ENCODE measurements at places on chromosomes 5 and 9. TPM values are rescaled to one million over a fixed set of nuclear protein-coding genes. Genes with fewer than 3 reads are reported as not detected.
A peak's percentile ranks its signal among the peaks of the same experiment; 100 is the strongest.

GRCh38 chr5:45252978-45253377 is 443.2 kb downstream of the HCN1 start:
- H3K36me3 ChIP-seq: no peaks in the 10 kb centered on the region
- no peaks in the 10 kb centered on the region for H3K4me1 ChIP-seq

GRCh38 chr9:80156756-80157472 is 585.1 kb downstream of the TLE4 start:
- no peaks in the 10 kb centered on the region for H3K36me3 ChIP-seq
- no peaks in the 10 kb centered on the region for H3K4me1 ChIP-seq
- H3K27me3 ChIP-seq: peaks cover 2% of the 10 kb centered on the region
- no peak for DNase-seq
- no peak overlapping the region for H3K27ac ChIP-seq

DNA sequence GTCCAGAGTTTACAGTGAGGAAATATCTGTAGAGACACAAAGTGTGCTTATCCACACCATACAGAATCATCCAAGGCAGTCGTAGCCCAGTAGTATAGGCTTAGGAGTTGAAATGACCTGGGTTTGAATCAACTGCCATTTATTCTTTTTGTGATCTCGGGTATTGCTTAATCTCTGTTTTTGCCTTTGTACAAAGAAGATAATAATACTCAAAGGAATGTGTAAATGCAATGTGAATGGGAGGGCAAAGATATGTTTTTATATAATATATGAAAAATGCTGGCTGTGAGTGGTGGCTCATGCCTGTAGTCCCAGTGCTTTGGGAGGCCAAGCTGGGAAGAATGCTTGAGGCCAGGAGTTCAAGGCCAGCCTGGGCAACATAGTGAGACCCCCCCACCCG is 141.1 kb downstream of the SPATA31D1 start:
- H3K27ac ChIP-seq: no peak overlapping the region
- no peaks in the 10 kb centered on the region for H3K36me3 ChIP-seq
- H3K27me3 ChIP-seq: no peaks in the 10 kb centered on the region
- DNase-seq: no peak
- H3K4me1 ChIP-seq: no peaks in the 10 kb centered on the region
- no peak overlapping the region for H3K4me3 ChIP-seq

DNA sequence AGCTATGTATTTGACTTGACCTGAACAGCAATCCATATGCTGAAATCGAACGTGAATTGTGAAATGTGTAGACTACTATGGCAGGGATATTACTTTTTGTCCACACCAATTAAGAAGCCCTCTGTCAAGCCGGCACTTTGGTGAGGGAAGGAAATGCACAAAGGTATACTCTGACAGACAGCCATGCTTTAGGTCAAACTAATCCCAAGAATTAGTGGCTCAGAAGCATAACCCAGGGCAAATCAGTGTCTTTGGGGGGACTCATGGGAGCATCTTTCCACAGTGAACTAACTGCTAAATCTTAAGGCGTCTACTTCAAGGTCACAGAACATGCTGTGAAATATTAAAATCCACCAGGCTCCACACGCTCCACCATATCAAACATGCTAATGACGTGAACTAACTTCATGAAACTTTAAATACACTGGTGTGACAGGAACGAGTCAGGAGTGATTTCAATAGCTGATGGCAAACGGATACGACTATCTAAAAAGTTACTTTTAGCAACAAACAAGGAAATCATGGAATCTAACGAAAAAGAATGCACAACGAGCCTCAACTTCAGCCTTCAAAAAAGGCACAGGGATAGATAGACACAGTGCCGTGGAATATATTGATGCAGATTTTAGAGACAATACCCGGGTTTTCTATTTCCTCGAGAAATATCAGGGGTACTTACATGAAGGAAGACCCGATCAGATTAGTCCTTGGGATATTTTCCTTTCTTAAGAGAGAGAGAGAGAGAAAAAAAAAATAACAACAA is 527 bp downstream of the MEF2C start:
- no peaks in the 10 kb centered on the region for H3K36me3 ChIP-seq
- no peak for DNase-seq
- H3K4me1 ChIP-seq: peaks cover 21% of the 10 kb centered on the region
- no peak overlapping the region for H3K27ac ChIP-seq
- peaks cover 52% of the 10 kb centered on the region for H3K27me3 ChIP-seq

DNA sequence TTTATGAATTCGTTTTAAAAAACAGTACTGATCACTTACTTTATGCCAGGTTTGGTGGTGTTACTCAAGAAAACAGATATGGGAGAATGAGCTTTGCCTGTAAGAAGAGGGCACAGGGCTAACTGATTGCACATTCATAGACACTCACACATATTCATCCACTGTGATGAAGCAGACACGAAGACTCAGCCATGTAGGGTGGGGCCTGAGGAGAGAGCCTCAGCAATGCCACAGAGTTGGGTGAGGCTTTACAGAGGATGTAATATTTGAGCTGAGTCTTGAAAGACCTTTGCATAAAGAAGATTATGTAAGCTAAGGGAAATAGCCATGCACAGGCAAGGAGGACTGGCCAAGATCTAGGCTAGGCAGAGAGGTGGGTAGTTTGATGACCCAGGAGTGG is 472.8 kb downstream of the PSAT1 start:
- no peak for DNase-seq
- no peak overlapping the region for H3K4me3 ChIP-seq
- no peaks in the 10 kb centered on the region for H3K4me1 ChIP-seq
- no peaks in the 10 kb centered on the region for H3K27me3 ChIP-seq

DNA sequence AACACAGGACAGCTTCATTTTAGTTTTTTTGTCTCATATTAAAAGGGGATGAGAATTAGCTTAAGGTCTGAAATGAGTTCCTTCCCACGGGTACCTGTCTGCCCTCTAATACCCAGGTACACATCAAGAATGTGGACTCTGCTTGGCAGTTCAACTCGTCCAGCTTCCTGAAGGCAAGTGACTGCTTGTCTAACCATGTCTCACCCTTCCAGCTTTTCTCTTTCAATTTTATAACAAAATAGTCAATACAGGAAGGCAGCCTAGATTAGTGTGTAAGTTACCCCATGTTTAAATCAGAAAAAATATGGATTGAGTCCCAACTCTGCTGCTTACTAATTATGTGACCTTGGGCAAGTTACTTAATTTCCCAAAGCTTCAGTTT is 50.5 kb upstream of the C5orf46 start:
- no peaks in the 10 kb centered on the region for H3K36me3 ChIP-seq
- H3K27me3 ChIP-seq: no peaks in the 10 kb centered on the region
- no peaks in the 10 kb centered on the region for H3K4me1 ChIP-seq
- no peak for DNase-seq
- no peak overlapping the region for H3K4me3 ChIP-seq
- H3K27ac ChIP-seq: no peak overlapping the region

DNA sequence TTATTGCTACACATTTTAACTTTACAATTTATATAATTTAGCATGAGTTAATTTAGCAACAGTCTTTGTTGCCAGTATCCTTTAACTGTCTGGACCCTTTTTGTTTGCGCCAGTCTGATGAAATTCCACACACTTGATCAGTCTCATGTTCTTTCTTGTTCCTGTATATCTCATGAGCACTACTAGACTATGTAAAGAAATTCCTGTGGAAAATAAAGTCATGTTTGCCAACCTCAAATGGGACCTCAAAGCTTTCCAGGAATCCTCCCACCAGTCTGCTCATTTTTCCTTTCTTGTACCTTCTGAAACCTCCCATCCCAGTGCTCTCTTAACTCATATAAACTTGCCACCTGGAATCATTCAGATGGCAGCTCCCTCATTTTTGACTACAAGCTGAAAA is 8.0 kb downstream of the DMXL1 start:
- DNase-seq: no peak
- peaks cover 56% of the 10 kb centered on the region for H3K4me1 ChIP-seq
- no peaks in the 10 kb centered on the region for H3K27me3 ChIP-seq

- no peaks in the 10 kb centered on the region for H3K36me3 ChIP-seq
- H3K4me1 ChIP-seq: peaks cover 7% of the 10 kb centered on the region
- no peak overlapping the region for H3K27ac ChIP-seq
- H3K27me3 ChIP-seq: peaks cover 2% of the 10 kb centered on the region
Observed at GRCh38 chr9:522190-522589, 307.5 kb downstream of the DOCK8 start.

- H3K4me3 ChIP-seq: no peak overlapping the region
- no peaks in the 10 kb centered on the region for H3K27me3 ChIP-seq
- H3K36me3 ChIP-seq: peaks cover 32% of the 10 kb centered on the region
- no peak overlapping the region for H3K27ac ChIP-seq
Observed at GRCh38 chr5:128163991-128164390, 80.4 kb downstream of the SLC12A2 start.

- no peaks in the 10 kb centered on the region for H3K36me3 ChIP-seq
- no peak for DNase-seq
- H3K27ac ChIP-seq: no peak overlapping the region
- H3K27me3 ChIP-seq: no peaks in the 10 kb centered on the region
- H3K4me3 ChIP-seq: no peak overlapping the region
- H3K4me1 ChIP-seq: no peaks in the 10 kb centered on the region
Observed at GRCh38 chr5:16120579-16120978, 59.0 kb downstream of the MARCHF11 start.

- H3K36me3 ChIP-seq: peaks cover 16% of the 10 kb centered on the region
- peaks cover 2% of the 10 kb centered on the region for H3K27me3 ChIP-seq
- H3K4me3 ChIP-seq: peak overlapping the region; percentile 84
- peak overlapping the region; percentile 93 for H3K27ac ChIP-seq
- peaks cover 14% of the 10 kb centered on the region for H3K4me1 ChIP-seq
Observed at GRCh38 chr9:128159522-128159783, 612 bp upstream of the BBLN start.

GRCh38 chr9:36676778-36677485 is 104.2 kb downstream of the MELK start:
- H3K27me3 ChIP-seq: no peaks in the 10 kb centered on the region
- peak overlapping the region; percentile 9 for H3K27ac ChIP-seq
- no peak overlapping the region for H3K4me3 ChIP-seq
- DNase-seq: no peak
- H3K36me3 ChIP-seq: peaks cover 40% of the 10 kb centered on the region

GRCh38 chr5:144254552-144254951 is 83.9 kb downstream of the KCTD16 start:
- H3K27me3 ChIP-seq: peaks cover 2% of the 10 kb centered on the region
- no peaks in the 10 kb centered on the region for H3K36me3 ChIP-seq
- DNase-seq: no peak
- H3K27ac ChIP-seq: no peak overlapping the region

DNA sequence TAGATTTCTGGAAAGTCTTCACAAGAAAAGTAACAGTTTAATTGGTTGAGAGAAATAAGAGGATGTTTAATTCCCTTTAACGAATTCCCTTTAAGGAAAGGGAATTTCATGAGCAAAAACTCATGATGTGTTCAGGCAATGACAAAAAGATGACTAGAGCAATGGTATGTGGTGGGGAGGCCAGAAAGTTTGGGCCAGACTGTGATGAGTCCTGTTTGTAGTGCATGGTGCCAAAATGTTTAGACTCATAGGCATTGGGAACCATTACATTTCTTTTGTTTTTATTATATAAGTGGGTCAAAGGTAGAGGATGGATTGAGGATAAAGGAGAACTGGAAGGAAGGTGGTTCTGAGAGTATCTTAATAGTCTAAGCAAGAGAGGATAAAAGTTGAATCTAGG is 10.9 kb downstream of the CNTRL start:
- DNase-seq: no peak
- H3K27ac ChIP-seq: no peak overlapping the region
- no peak overlapping the region for H3K4me3 ChIP-seq

DNA sequence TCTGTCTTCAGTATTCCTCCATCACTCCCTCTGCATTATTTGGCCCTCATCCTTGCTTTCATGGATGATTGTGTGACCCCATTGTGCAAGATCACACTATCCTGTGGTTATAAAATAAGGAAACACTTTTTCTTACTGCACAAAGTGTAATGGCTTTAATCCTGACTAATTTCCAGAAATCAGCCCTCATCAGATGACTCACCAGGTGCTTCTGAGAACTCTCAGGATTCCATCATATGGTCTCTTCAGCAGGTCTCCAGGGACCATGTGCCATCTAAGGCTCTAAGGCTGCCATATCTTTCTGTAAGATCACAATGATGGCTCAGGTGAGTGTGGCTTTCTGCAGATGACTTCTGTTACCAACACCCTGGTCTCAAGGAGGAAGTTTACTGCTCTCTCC is 27.3 kb upstream of the FER start:
- H3K4me3 ChIP-seq: no peak overlapping the region
- no peaks in the 10 kb centered on the region for H3K4me1 ChIP-seq
- H3K36me3 ChIP-seq: no peaks in the 10 kb centered on the region
- no peak for DNase-seq
- peaks cover 46% of the 10 kb centered on the region for H3K27me3 ChIP-seq

- H3K27me3 ChIP-seq: peaks cover 6% of the 10 kb centered on the region
- peaks cover 20% of the 10 kb centered on the region for H3K4me1 ChIP-seq
- no peaks in the 10 kb centered on the region for H3K36me3 ChIP-seq
- no peak overlapping the region for H3K27ac ChIP-seq
Observed at GRCh38 chr9:137604345-137605086, 970 bp upstream of the ARRDC1 start.

GRCh38 chr5:111453295-111453694 is 59.0 kb downstream of the STARD4 start:
- H3K27ac ChIP-seq: no peak overlapping the region
- no peaks in the 10 kb centered on the region for H3K4me1 ChIP-seq
- no peaks in the 10 kb centered on the region for H3K27me3 ChIP-seq
- H3K4me3 ChIP-seq: no peak overlapping the region
- H3K36me3 ChIP-seq: peaks cover 17% of the 10 kb centered on the region
- DNase-seq: no peak

The ZNF366 gene
- total RNA-seq: not detected

The ZBTB6 gene
- total RNA-seq: 12.1 TPM

The WNT8A gene
- total RNA-seq: not detected

The ZNF483 gene
- 3.5 TPM for total RNA-seq

The GRK6 gene
- 122 TPM for total RNA-seq

Measured in activated T-helper 1 cell treated with anti-CD3 and anti-CD28 coated beads, Interleukin-12 subunit alpha, Interleukin-12 subunit beta, Interleukin-2, Interleukin-4 antibody, amounts not matched to agents 30 ng/mL and 10 ng/mL and 1 ng/mL, durations not matched to agents 14 hours and 24 hours and 36 hours (primary cell).